Activated naive CD4-positive, alpha-beta T cell treated with Interleukin-2 at 50 U/mL for 16 hours (primary cell): ENCODE measurements at places on chromosomes 11 and 22.

DNA sequence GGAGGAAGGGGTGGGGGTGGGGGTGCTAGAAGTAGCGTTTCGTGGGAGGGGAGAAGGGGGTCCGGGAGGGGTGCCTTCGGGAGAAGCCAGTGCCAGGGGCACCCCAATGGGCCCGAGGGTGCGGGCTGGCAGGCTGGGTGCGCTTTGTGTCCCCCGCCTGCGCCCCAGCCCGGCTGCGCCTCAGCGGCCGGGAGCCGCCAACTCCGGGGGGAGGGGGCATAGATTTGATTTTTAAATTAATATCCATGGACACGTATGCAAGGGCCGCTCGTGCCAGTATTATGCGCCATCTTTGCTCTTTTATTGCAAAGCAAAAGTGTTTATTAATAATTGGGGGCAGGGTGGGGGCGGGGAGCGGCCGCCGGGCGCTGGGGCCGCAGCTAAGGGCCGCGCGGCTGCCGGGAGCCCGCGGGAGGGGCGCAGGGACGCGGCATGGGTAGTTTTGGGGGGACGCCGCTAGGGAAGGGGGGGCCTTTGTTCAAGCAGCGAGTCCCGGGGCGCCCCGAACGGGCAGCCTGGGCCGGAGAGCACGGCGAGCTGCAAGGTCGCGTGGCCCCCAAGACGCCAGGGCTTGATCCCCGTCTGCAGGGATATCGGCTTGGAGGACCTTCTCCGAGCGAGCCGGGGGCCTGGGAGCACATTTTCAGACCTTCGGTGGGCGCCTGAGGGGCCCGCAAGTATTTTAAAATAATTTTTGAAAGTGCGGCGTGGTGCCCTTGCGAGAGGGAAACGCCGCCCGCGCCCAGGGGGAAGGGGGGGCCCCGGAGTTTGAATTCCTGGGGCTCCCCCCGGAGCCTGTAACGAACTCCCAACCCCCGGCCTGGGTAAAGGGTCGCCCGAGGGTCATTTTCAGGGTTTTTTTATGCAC is 959 bp downstream of the CCND1 start:
- DNase-seq = no peak

DNA sequence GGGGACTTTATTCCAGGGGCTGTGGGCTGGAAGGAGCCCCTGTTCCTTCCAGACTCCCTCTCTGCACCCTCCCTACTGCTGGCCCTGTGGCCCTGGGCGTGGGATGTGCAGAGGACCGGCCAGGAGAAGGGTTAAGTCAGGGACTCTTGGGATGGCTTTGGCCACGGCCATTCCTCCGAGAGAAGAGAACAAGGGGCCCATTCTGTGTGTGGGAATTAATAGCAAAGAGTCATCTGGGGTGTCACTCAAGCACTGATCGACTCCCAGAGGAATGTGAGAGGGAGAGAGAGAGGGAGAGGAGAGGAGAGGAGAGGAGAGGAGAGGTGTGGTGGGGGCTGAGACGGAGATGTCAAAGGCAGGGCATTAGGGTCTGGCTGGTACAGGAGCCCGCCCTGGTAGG is 14.2 kb upstream of the SOX10 start:
- no peak for DNase-seq

GRCh38 chr11:46235777-46236688 is 41.4 kb upstream of the CREB3L1 start:
- DNase-seq = no peak

DNA sequence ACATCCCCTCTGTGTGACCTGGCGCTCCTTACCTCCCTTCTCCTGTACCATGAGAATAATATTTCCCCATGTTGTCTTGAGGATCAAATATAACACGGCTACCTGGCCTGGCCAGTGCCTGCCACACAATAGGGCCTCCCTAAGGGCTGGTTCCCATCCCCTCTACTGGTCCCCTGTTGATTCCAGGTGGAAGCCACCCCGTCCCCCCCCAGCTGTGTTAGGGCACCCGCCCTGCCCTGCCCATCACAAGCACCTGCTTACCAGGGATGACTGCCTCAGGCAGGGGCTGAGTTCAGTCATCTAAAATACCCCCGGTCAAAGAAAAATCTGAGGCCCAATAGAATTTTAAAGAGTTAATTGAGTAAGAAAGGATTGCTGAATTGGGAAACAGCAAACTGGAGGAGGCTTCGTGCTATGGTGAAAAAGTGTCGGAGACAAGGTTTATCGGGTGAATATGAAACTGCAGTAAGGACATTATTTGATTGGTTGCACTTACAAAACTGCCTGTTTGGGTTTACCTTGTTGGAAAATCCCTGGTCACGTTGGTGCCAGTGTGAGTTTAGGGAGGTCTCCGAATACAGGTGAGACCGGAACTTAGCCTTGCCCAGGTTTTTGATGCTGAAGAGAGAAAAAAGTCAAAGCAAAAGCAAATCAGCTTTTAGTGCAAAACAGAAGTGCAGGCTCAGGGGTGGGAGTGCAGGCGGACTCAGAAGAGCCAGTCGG is 5.2 kb downstream of the APOL1 start:
- no peak for DNase-seq

DNA sequence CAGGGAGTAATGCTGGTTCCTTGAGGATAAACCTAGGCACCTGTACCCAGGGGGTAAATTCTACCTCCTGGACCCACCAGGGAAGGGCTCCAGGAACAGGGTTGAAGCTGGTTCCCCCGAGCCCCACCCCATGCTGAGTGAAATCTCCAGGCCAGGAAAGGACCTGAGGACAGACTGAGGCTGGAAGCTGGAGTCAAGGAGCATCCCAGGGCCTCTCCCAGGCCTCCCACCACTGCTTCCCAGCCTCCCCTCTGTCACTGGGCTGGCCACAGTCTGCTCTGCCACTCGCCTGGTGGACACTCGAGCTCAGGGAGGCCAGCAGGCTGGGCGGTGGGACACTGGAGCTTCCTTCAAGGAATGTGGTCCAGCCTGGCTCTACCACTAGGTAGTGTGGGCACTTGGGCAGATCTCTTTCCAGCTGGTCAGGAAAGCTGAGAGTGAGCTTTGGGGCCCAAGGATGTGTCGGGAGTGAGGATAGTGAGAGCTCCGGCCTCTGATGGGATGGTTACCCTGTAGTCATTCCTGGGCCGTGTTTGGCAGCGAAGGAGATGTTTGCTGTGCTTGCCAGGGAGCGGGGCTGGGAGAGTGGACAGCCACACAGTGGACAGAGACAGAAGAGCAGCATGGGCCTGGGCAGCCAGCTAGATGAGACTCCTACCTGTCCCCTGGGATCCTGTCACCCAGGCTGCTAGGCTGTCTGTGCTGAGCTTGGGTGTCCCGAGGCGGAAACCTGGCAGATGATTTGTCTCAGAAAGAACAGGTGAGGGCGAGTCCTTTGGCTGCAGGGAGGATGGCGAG is 3.4 kb downstream of the OVOL1 start:
- no peak for DNase-seq
